Stimulated activated CD8-positive, alpha-beta memory T cell treated with anti-CD3 and anti-CD28 coated beads, Interleukin-15, amount 100 ng/mL, for 24 hours (primary cell): ENCODE measurements at places on chromosomes 4 and X.

DNA sequence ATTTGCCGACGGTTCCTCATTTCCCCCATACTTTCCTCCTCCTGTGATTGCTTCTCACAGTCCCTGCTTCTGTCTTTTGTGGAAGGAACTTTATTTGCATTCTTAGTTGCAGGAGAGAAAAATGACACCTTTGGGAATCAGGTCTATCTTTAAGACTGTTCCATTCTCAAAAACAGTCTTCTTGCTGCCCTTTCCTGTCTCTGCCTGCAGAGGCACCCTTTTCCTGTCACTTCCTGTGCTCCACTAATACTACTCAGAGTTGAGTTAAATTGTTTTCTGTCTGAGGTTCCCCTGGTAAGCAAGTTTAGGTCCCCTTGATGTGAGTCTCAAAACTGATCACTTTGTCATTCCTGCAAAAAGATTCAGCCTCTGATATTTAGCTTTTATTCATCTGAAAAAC is 208.8 kb upstream of the CLNK start:
- DNase-seq: no peak

DNA sequence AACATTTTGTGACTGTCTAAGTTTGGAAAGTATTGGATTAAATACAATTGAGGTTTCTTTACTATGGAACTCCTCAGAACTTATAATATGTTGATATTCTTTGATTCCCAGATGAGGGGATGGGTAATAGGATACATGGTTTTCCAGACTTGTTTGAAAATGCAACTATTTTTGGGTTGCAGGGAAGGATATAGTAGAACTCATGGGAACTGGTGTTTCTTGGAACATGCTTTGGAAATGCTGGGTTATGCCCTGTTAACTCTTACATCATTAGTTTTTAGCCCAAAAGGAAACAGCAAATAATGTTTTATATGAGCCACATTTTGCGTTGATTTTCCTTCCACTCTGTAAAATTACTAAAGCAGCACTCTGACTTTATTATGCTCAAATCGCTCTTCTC is 41.9 kb downstream of the HPF1 start:
- DNase-seq: no peak

DNA sequence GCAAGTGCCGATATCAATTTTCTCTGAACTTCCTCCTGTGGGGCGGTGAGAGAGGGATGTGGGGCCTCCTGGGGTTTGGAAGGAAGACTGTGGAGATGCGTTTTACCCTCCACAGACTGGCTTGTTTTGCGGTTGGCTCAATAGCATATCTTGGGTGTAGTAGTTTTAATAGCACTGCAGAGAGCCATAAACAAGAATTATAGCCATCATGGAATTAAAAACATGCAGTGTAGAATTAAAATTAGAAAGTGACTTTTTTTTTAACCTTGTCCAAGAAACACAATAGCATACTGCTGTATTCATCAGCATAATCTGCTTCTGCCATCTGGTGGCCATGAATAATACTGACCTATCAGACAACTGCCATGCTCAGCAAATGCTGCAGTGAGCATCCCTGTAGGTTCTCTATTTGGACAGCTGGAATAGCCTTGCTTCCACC is 47.3 kb upstream of the SCML1 start:
- DNase-seq: no peak

DNA sequence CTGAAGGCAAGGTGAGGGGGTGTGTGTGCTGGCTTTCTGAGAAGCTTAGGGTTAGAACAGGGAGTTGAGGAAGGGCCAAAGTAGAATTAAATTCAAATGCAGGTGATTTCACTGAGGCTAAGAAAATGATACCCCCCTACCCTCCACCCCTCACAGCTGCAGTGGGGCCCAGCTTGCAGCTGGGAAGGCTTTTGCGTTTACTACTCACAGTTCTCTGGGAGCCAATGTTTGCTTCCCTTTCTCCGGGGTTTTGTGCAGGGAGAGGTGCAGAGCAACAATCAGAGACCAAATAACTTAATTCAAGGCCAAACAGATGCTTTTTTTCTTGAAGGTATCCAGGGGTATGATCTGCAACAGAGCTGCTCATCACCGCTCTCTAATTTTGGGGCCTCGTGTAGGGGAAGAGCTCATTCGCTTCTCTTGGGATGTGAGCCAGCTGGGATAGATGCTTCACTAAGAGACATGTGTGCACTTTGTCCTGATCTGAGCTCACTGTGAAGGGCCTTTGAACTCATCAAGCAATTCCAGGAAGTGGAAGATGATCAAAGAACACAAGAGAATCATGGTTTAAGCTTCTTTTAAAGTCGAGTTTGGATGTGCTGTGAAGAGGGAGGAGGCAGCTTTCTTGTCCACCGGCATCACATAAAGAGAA is 122.7 kb upstream of the C1GALT1C1 start:
- DNase-seq: no peak

DNA sequence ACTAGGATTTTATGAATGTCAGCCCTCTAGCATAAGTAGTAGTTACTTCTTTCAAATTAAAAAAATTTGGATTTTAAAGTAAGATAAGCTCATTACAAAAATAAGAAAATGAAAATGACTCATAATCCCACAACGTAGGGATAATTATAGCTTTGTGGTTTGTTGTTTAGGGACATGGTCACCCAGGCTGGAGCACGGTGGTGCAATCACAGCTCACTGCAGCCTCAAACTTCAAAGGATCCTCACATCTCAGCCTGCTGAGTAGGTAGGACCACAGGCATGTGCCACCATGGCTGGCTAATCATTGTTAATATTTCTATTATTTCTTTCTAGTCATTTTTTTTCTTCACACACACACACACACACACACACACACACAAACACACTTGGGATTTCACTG is 57.6 kb downstream of the PLAC1 start:
- no peak for DNase-seq

DNA sequence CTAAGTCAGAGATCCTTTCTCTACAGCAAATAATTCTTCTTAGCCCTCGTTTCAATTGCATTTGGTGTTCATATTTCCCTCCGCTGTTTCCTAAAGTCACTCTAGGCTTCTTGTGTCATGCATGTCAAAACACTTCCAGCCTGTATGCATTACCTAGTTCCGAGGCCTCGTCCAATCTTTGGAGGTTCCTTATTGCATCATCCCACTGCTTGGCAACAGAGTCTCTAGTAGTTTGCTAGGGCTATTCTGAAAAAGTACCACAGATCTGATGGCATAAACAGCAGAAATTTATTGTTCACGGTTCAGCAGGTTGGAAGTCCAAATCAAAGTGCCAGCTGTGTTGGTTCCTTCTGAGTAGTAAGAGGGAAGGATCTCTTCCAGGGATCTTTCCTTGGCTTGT is 5.9 kb downstream of the H2BW2 start:
- no peak for DNase-seq

DNA sequence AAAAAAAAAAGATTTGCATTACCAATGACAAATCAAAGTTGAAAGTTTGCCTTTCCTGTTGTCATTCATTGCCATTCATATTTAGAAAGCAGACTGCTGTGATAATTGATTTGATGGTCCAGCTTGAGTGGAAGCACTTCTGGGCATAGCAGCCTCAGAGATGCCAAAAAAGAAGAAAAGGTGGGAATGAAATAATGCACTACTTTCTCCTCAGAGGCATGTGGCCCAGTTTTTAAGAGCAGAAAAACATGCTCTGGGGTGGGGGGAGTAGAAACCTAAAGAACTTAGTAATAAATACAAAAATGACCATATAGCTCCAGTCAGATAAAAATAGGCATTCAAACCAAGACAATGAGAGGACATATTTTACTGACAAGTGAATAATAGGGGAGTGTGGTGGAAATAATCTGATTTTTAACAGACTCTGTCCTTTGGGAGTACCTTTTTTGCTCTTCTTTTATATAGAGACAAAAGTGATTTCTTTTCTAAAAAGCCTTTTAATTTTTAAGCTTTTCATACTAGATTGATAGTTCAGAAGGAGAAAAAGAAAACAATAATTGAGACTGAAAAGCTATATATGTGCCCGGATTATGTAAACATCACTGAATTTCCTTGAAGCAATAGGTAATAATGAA is 599.1 kb downstream of the RPA4 start:
- no peak for DNase-seq

- DNase-seq: no peak
These were observed 3.1 kb downstream of the CPE start for GRCh38 chr4:165381821-165382373.

- no peak for DNase-seq
These were observed 176.2 kb downstream of the CBR4 start for GRCh38 chr4:168833881-168834280.

- DNase-seq: no peak
These were observed 88.6 kb upstream of the MAML3 start for GRCh38 chr4:140242357-140243277.

- DNase-seq: no peak
These were observed 377.5 kb downstream of the KCNIP4 start for GRCh38 chr4:21571100-21571499.

GRCh38 chr4:184294606-184295133 is 77.0 kb upstream of the ENPP6 start:
- no peak for DNase-seq

GRCh38 chr4:64617800-64618199 is 208.6 kb upstream of the TECRL start:
- DNase-seq: no peak

GRCh38 chr4:100168521-100168920 is 21.7 kb downstream of the DDIT4L start:
- DNase-seq: no peak

- DNase-seq: peak; percentile 11
These were observed 900 bp downstream of the TRO start for GRCh38 chrX:54921427-54922021.

GRCh38 chr4:144357975-144358374 is 217.5 kb upstream of the GYPA start:
- no peak for DNase-seq

- no peak for DNase-seq
These were observed 116.7 kb downstream of the TMA16 start for GRCh38 chr4:163611182-163611581.

DNA sequence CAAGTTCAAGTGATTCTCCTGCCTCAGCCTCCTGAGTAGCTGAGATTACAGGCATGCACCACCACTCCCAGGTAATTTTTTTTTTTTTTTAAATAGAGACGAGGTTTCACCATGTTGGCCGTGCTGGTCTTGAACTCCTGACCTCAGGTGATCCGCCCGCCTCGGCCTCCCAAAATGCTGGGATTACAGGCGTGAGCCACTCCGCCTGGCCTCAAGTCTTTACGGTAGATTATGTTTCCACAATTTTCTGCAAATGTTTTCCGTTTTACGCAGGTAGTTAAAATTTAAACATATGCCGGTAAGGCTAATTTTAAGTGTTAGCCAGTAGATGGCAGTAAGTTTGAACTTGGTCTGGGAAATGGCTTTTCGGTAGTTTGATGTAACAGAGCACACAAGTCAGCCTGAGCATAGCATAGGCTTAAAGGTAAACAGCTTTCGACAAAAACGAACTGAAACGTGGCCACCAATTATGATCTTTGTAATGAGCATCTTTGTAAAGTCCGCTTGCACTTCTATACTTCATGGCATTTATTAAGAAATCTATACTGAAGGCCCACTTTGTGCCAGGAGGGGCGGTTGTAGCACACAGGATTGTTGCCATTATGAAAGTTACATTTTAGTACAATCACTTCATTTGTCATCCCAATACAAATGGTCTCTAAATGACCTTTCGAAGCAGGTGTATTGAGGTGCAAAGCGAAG is 31.1 kb downstream of the CCKAR start:
- DNase-seq: no peak

DNA sequence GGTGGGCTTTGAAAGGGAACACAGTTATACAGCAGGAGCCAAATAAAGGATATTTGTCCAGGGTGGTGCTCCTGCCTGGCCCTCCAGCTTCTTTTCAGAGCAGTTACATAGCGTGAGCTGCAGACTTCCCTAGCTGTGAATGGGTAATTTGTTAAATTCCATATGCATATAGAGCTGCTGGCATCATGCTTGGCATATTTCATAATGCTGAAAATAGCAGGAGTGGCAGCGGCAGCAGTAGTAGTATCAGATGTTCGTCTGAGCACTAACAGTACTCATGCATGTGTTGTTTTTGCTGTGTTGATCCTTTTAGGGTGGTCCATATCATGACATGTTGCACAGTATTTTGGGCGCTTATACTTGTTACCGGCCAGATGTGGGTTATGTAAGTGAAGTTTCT is 33.6 kb upstream of the TADA2B start:
- no peak for DNase-seq

GRCh38 chrX:40314070-40314469 is 216.3 kb upstream of the BCOR start:
- no peak for DNase-seq

DNA sequence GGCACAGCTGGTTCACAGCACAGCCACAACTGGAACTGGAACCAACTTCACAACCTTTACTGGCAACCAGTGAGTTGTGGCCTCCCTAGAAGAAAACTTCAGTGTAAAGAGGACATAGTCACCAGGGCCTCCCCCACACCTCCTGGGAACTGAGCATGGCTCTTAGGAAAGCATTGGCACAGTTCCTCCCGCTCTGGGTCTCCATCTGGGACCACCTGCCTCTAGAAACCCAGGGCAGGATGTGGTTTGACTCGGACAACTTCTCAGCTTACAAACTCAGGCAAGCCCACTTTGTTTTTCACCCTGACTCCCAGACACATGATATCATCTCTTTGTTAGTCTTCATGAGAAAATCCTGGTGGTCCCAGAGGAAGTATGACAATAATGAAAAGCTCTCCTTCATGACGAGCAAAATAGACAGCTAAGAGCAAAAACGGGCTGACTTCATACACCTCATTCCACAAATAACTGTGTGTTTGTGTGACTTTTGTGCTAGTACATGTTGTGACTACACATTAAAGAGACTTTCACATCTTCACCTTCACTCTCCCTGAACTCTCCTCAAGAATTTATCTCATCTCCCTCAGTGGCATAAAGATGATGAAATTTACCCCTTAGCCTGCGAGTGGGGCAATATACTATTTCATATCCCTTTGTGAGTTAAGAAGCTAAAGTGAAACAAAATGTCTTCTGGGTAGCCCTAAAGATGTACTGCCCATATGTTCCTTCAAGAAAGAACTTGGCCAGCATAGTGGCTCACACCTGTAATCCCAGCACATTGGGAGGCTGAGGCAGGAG is 75.4 kb downstream of the SH3KBP1 start:
- DNase-seq: no peak

DNA sequence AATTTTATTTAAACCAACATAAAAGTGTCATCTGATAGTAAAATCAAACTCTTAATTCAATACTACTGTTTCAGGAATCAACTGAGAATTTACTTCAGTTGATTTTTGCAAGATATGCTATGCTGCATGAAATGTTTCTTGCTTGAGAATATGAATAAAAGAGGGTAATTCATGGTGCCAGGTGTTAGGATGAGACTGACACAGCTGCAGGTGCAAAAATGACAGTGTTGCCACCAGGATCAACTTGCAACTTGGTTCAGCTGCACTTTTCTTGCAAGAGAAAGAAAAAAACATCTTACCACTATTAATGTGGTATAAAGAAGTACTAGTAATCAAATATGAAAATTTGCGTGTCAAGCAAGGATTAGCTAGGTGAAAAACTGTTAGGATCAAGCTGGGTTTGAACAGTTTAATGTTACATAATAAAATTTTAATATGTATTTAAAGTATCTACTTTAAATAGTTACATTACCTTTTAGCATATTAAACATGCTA is 49.7 kb downstream of the CHIC2 start:
- DNase-seq: no peak
